ENCODE measurements at places on chromosomes 6 and 20.

DNA sequence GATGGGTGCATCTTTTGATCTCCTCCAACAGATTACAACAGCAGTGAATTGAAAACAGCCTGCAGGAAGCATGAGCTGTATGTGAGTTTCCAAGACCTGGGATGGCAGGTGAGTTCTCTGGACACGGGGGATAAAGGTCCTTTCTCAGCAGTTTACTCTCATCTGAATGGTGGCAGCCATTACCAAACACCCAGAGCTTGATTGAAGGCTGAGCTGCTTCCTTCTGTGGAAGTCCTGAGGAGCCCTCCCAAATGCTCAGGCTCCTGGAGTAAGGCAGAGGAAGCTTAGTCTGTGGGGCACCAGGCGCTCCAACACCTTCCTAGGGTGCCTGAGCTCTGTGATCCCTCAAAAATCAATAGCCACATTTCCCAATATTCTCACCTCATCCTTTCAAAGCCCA, 31.5 kb downstream of the TXNDC5 start:
- no peak for DNase-seq

- DNase-seq: no peak
These were observed 356.0 kb upstream of the CITED2 start for GRCh38 chr6:139730340-139730974.

DNA sequence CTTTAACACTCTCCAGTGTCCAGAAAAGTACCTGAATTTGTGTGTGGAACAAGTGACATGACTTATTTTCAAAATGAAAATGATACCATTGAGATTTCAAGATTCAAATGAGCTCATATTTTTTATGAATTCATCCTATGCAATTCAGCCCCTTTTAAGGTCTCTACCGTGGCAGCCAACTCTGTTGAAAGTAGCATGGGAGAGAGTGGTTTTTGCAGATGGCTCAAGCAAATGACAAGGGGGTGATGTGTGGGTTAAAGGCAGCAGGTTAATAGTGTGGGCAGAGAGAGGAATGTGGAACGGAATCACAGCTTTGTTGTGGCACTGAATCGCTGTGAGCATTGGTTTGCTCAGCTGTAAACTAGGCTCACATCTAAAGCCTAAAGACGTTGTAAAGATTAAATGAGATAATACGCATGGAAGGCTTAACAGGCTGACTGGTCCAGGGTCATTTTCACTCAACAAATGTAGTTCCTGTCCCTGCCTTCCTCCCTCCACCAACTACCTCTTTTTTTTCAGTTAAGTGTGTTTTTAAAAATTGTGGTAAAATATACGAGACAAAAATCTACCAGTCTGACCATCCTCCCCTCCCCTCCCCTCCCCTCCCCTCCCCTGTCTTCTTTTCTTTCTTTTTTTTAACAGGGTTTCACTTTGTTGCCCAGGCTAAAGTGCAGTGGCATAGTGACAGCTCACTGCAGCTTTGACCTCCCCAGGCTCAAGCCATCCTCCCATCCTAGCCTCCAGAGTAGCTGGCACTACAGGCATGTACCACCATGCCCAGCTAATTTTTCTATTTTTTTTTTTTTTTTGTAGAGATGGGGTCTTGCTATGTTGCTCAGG, 114.7 kb upstream of the ZNF217 start:
- no peak for DNase-seq

GRCh38 chr6:13304580-13305260, 23.6 kb downstream of the TBC1D7 start:
- DNase-seq: no peak

- DNase-seq: no peak
These were observed 24.3 kb downstream of the OR14J1 start for GRCh38 chr6:29325777-29326176.
